ENCODE measurements at places on chromosomes 13 and 19.

- DNase-seq: peak; percentile 67
These were observed 69.8 kb downstream of the LRCH1 start for GRCh38 chr13:46622630-46623256.

- DNase-seq: no peak
These were observed 90.1 kb downstream of the ERCC5 start for GRCh38 chr13:102935896-102936321.

- DNase-seq: no peak
These were observed 34.4 kb downstream of the RAP2A start for GRCh38 chr13:97468331-97468730.

DNA sequence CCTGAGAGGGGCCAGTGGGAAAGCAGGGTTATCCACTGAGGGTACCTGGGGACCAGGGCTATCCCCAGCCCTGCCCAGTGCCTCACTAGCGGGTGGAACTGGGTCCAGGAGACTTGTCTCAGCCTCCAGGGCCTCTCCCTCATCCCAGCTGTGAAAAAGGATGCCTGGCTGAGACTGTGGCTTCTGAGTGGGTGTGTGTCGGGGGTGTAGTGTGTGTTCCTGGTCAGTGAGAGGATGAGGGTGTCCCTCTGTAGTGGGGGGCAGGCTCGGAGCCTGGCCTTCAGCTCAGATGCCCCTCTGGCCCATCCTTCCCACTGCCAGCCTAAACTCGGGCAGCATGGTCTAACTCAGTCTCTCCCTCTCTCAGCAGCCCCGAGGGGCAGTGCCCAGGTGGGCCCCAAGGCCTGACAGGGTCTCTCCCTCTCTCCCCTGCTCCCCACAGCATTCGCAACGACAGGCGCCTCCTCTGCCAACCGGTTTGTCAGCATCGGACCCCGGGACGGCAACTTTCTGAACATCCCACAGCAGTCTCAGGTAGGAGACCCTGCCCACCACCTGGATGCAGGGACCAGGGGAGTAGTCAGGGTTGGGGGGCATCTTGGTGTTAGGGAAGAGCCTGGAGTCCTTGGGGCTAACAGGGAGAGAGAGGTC lies 12.7 kb downstream of the LYL1 start:
- DNase-seq: no peak

DNA sequence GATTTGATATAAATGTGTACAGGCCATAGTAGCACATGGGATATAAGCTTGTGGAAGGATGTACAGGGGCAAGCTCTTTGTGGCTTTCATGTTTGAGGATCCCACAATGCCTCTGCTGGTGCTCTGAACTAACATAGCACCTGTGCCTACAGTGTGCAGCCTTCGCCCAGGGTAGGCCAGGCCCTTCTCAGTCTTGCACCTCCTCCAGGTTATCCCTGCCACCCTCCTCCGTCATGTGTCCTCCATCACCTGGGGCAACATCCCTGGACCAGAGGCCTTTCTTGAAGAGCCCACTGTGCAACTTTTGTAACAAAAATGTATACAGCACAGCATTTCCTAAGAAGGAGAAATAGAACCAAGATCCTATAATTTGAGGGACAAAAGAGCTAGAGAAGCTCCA lies 306.8 kb downstream of the IRS2 start:
- DNase-seq: no peak

- DNase-seq: no peak
These were observed 4.7 kb upstream of the CD79A start for GRCh38 chr19:41872384-41872774.

DNA sequence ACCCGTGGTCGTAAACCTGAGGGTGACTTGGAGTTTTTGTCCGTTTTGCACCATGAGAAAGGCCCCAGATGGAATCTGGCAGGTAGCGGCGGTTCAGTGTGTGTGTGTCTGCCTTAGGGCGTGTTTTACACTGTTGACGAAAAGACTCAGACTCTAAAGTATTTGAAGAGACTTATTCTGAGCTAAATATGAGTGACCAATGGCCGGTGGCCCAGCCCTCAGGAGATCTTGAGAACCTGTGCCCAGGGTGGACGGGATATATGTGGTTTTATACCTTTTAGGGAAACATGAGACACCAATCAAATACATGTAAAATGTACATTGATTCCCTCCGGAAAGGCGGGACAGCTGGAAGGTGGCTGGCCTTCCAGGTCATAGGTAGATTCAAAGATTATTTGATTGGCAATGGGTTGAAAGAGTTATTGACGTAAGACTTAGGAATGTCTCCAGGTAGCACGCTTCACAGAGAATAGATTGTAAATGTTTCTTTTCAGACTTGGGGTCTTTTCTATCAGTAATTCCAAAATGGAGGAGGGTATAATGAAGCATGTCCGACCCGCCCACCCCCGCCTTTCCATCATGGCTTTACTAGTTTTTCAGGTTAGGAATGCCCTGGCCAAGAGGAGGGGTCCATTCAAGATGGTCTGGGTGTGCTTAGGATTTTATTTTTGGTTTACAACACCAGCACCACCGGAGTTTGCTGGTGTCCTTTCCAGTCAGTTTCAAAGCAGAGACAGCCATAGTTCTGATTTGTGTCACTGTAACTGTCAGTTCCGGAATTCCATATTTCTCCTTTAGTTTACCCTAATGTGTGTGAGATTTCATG lies 1.0 kb upstream of the ZNF529 start:
- DNase-seq: no peak

- DNase-seq: no peak
These were observed 22.2 kb upstream of the CEACAM21 start for GRCh38 chr19:41553804-41554203.

DNA sequence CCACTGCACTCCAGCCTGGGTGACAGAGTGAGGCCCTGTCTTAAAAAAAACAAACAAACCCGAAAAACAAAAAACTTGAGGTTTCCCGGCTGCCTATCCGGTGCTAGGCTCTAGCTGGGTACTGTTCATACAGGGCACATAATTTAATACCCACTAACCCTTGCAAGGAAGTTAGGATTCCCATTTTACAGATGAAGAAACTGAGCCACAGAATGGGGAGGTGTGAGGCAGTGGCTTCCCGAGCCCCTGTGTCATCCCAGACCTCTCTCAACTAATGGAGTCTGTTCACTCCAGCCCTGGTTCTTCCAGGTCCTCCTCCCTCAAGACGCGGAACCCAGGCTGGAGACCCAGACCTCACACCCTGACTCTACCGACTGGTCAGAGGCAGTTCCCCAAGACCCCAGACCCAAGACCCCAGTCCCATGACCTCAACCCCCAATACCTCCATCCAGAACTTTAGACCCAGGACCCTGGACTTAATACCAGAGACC lies 576 bp downstream of the APBA3 start:
- no peak for DNase-seq

GRCh38 chr13:74555276-74555625 lies 421.0 kb upstream of the KLF12 start:
- DNase-seq: no peak

GRCh38 chr13:113034451-113035212 lies 65.6 kb downstream of the MCF2L start:
- DNase-seq: peak; percentile 65

- peak; percentile 44 for DNase-seq
These were observed 16.9 kb upstream of the AP1M2 start for GRCh38 chr19:10603873-10604459.

All from left hindlimb (tissue), 1 donor.